ENCODE measurements at places on chromosomes 2 and 18. TPM values are rescaled to one million over a fixed set of nuclear protein-coding genes. Genes with fewer than 3 reads are reported as not detected.

DNA sequence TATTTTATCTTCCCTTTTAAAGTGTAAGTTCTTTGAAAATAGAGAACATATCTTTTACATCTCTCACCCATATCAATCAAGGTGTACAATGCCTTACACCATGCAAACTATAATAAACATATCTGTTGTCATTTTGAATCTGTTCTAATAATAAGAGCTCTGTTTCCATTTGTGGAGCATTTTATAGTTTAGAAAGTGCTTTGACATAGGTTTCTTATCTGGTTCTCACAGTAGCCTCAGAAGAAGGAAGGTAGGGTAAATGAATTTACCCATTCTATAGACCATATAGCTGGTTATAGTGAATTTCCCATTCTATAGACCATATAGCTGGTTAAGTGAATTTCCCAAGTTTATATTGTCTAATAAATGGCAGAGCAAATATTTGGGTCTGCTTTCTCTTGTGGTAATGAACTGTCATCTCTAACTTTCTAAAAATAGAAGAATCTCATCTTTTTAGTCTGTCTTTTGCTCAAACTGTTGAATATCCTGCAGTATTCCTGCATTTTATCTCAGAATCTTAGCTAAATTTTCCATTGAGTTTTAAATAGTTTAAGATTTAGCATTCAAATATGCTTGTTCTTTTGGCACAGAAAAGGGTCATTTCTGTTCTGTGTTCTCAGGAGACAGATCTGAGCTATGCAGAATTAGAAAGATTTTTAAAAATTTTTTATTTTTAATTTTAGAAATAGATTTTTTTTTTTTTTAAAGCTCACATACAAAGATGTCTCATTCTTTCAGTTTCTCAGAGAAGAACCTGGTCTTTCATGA, 80.7 kb upstream of the STON1 start:
- DNase-seq = no peak

DNA sequence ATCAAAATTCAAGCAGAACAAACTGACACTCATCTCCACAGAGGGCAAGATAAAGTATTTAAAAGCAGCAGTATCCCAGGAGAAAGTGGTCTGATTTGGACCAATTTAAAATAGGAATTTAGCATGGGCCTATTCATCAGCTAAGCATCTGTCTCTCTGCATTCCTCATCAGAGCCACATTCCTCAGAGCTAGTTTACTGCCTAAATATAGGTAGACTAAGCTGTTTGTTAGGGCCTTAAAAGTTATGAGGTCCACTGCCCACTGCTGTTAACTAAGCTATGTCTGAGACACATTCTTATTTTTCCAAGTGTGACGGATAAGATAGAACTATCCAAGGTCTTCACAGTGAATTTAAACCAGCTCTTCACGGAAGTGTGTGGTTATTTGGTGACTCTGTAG, 17.6 kb downstream of the NEB start:
- no peak for DNase-seq

GRCh38 chr2:159922563-159922962, 124.6 kb upstream of the CD302 start:
- DNase-seq = no peak

GRCh38 chr2:197191177-197191939, 119.2 kb downstream of the ANKRD44 start:
- peak; percentile 73 for DNase-seq

DNA sequence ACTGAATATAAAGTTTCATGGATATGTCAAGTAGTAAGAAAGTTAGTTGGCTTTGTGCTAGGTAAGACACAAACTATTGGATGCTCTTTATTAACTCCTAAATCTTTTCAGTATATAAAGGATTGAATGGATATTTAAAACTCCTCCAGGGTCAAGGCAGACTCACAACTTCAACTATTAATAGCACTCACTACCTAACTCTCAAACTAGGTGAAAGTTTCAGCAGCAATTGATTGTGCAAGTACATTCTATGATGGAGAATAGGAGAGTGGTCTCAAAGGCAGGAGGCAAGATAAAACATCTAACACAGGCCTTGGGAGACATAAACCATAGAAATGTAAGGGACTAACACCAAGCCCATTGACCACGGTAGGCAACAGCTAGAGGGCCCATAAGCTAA, 328.9 kb upstream of the CHAC2 start:
- no peak for DNase-seq

GRCh38 chr2:239979243-239980023, 45.7 kb downstream of the NDUFA10 start:
- no peak for DNase-seq

DNA sequence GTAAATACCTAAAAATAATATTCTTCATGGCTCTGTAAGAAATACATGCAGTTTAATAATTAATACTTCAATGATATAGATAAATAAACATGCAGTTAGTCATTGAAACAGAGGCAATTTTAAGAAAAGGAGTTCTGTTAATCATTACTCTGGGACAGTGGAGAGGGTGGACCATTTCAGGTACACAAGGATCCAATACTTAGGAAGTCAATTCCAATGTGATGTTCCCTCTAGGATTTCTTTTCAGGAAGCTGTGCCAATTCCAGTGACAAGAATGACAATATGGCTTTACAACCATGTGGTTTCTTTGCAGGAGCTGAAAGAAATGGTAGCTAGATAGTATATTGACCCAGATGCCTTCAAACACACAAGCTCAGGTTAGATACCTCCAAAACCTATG, 175.8 kb upstream of the NETO1 start:
- DNase-seq = no peak

DNA sequence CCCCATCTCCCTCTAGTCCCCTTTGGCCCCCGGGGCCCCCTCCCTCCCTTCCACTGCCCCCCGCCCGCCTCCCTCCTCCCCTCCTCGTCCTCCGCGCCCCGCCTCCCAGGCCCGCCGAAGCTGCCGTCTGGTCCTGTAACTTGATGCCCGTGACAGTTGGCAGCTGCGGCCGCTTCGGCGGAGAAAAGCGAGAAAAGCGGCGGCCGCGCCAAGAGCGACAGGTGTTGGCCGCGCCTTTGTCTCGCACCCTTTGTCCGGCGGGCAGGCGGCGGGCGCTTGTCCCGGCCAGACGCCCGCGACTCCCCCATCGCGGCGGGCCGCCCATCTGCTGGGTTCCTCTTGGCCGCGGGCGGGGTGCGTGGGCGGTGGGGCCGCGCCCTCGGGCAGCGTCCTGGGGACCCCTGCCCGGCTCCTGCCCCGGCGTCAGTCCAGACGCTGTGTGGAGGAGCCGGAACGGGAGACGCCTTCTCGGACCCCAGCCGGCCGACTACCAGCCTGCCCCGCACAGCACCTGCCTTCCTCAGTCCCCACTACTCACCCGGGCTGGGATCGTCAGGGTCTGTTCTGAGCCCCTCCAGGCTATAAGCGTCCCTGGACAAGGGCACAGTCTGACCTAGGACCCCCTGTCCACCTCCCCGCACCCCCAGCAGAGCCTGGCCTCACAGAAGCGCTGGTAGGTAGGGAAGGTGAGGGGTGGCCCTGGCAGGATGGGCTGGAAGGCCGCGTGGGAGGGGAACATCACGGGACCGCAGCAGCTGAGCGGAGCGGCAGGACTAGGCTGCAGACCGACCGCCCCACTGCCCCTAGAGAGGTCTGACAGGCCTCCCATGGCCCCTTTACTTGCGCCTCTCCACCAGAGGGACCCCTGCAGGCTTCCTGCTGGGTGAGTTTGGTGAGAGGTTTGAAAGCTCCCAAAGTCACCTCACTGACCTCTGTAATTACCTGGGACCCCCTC, 1.2 kb upstream of the HES6 start:
- peak; percentile 68 for DNase-seq

GRCh38 chr2:230779126-230779525, 66.5 kb downstream of the CAB39 start:
- peak; percentile 79 for DNase-seq

DNA sequence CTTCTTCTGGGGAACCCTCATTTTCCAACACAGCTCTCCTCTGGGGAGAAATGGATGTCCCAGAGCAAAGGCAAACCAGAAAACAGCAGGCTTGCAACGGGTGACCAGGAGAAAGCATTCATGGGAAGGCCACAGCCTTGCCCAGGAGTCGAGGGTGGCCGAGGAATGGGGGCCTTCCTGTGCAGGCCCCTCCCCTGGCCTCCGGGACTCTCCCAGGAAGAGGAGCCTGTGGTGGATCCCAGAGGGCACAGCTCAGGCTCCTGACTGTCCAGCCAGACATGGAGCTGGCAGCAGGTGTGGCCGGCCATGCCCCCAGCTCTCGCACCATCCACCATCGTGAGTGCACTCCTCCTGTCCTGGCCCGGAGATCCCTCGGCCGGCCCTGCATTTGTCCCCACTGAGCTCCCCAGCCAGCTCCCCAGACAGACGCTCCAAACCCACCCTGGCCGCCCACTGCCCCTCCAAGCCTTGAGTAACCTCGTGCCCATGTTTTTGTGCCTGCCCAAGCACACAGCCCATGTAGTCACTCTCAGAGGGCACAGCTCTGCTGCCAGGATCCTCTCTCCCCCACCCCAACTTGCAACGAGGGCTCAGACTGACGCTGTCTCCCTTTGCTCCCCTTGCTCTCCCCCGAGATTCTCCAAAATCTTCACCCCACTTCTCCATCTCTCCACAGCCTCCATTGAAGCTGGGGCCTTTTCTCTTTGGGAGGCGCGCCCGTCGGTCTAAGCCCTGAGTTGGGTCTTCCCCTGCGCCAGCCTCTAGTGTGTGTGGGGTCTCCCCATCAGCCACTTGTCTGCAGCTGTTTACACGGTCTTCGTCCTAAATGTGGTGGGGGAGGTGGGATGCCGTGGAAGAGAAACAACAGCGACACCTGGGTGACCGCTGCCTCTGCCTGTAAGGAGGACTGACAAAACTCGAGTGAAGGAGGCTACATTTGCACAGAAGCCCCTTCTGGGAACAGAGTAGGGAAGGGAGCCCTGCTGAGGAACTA, 9.8 kb downstream of the PRLH start:
- DNase-seq = no peak

The CAPN14 gene
- total RNA-seq = 0.07 TPM

Data from activated CD4-positive, alpha-beta T cell treated with anti-CD3 and anti-CD28 coated beads, Interleukin-2, amount 10 ng/mL, durations not matched to agents 24 days and 14 days (primary cell).